ENCODE measurements at places on chromosomes 6 and 20.

GRCh38 chr6:1485678-1486077, 96.3 kb downstream of the FOXF2 start:
- no peak for DNase-seq

DNA sequence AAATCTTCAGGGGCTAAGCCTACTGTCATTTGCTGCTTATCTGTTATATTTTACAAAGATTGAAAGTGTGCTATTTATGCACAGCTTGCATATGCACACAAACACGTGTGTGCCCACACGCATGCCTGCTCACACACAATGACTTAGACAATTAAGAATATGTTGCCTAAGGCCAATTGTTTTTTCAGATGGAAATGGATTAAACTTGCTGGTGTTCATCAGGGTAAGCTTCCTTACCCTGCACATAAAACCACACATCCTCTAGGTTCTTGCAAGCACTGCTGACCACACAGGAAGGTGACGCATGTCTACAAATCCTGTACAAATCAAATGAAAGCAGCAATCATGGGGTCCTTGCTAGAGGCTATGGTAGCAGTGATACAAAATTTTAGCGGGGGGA, 58.4 kb downstream of the GJA10 start:
- no peak for DNase-seq

DNA sequence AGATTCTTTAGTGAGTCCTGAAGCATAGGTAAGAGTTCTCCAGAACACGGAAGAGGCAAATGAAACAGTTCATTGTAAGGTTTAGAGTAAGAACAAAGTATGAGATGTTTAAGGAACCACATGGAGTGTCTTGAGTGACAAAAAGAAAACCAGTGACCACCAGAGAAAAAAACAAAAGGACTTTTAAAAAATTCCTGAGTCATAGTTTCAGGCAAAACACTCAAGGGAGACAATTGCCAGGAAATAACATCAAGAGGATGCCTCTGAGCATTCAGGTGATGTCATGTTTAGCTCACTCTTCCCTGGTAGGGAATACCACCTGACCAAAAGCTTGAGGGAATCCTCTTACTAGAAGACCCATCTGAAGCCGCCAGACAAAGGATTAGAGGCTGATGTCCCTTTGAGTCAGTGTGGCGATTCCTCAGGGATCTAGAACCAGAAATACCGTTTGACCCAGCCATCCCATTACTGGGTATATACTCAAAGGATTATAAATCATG, 110.3 kb downstream of the COL19A1 start:
- DNase-seq = no peak

GRCh38 chr6:71499667-71500066, 211.1 kb downstream of the OGFRL1 start:
- no peak for DNase-seq

GRCh38 chr6:142906945-142907470, 38.0 kb downstream of the HIVEP2 start:
- DNase-seq = no peak

DNA sequence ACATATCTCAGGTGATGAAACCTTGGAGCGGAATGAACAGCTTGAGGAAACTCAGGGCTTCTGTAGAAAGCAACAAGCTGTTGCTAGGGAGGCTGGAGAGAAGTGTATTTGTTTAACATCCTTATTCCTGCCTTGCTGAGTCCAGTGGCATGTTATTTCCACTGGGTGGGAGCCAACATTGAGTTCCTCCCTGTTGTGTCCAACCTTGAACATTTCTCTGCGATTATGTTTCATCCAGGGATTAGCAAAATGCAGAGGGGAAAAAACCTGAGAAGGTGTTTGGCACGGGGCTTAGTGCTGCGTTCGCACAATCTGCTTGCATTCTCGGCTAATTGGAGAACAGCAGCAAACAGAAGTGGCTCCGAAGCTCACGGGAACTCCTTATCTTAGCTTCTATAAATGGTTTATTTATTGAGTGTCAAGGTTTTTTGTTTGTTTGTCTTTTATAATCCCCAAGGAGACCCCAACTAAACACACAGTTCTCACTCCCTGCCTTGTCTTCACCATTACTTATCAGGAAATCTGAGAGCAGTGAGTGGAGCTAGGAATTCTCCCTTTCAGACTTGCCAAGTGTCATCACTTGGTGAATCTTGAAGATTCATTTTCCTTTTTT, 412.8 kb downstream of the CDC5L start:
- no peak for DNase-seq

GRCh38 chr20:25090492-25091429, 8.8 kb upstream of the VSX1 start:
- DNase-seq = no peak

DNA sequence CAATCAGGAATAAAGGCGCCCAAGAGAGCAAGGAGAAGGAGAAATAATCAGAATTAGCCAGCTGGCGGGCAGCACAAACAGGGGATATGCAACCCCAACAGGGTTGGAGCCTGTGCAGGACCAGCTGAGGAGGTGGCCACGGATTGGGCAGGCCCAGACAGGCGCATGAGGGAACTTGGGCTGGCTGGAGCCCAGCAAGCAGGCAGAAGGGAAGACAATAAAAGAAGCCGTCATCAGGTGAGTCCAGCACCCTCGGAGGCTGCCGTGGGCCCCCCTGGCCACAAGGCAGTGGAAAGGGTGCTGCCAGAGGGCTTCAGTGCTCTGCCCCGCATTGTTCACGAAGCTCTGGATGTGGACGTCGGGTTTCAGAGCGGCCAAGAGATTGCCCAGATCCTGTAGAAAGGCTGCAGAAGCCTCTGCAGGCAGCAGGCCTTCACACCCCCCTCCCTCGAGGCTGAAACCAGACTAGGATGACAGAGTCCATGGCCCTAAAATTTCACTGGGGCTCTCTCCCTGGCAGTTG, 28.4 kb upstream of the MAFB start:
- DNase-seq = no peak

DNA sequence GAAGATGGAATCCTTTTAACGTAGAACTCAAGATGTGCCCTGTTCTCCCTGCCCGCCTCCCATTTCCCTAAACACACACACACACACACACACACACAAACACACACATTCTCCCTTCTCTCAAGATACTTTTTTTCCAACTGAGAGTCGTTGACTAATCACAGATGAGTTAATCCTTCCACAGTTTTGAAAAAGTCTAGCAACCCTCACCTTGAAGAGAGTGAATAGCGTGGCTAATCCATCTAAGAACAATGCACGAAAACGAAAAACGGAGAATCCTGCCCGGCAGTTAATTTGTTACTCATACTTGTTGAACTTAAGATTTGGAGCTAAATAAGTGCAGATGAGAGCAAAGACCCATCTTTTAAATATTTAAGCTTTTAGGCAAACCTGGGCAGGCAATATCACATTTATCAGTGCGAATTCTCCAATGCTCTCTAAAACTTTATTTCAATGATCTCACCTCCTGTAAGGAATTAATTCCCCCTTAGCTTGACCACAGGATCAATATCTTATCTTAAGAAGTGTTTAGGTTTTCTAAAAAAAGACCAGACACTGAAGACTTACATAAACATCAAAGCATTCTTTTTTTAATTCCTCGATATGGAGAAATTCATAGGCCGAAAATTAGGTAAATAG, 1.1 kb downstream of the AGPAT4 start:
- DNase-seq = no peak

GRCh38 chr20:57921676-57922075, 211.9 kb upstream of the PMEPA1 start:
- no peak for DNase-seq

DNA sequence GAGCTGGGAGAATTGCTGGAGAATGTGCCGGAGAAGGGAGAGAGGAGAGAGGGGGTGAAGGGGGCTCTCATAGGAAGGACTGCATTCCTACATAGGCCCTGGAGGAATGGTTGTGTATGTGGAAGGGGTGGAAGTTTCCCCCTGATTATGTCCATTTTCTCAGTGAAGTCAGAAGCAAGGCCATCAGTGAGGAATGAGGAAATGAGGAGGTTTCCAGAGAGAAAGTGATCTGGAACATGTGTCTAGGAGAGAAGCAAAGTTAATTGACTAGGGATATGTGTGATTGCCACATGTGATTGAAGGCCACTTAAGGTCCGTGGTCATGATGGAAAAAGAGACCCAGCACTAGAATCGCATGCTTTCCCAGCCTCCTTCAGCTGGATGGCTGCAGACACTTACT, 42.3 kb downstream of the TBPL1 start:
- no peak for DNase-seq

GRCh38 chr20:11780765-11781369, 136.8 kb upstream of the BTBD3 start:
- DNase-seq = no peak

DNA sequence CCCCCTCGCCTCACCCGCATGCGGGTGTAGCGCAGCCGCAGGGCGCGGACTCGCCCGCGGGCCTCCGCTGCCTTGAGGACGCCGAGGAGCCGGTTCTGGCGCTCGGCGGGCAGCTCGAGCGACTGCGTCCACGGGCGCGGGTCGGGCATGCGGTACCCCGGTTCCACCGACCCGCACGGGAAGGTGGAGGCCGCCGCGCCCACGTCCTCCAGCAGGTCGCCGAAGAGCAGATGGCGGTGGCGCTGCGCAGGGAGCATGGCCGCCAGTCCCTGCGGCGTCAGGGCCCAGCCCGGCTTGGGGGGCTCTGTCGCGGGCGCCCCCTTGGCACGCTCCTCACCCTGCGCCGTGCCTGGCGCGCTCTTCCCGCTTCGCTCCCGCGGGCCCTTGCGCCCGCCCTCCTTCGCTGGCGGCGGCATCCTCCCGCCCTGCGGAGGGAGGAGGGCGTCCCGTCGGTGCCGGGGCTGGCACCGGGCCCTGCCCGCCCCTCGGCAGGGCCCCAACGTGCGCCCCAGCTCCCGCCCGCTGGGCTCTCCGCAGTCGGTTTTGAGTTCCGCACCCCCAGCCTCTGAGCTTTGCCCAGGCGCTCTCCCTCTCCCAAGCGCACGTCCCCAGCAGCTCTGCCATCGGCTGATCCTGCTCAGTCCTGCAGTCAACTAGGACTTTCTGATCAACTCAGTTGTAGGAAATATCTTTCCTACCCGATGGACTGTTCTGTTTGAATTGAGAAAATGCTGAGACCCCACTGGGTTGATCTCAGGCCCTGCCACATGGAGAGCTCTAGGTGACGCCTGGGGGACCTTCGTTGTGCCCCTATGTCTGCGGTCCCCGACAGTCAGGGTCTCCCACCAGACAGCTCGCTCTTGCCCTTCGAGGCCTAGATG, at the start of gene LKAAEAR1:
LKAAEAR1 (minus strand) TSS at position 595 of the 881 bp plus-strand sequence; CDS start at position 416, 179 bp downstream.
- no peak for DNase-seq

DNA sequence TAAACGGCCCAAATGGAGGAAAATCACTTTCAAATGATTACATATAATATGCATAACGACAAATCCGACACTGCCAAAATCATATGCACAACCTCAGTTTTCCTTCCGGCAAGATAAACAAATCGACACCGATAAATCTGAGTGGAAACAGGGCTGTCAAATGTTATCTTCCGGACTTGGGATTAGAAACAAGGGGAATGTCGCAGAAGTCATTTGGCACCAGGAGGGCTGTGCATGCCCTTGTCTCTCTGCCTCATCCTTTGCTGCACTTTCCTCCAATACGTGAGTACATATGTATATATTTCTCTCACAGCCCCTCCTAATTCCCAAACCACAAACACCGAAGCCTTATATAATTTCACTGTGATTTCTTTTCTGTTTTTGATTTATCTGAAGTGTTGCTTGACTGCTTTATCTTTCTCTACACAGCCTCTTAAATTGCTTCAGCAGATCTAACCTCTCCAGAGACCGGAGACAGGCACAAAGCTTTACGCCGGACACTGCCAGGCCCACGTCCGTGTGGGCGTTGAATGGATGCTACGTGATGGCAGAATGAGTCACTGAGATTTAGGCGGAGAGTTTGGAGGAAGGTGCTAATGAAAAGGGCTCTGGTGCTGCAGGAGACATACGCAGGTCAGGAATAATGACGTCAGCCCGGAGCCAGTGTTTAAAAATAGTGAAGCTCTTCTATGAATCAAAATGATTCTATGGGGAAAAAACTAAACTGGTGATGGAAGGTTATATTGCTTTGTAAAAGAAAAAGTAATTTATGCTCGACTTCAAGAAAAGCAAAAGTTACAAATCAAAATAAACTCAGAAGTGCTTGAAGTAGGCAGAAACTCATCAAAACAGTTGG, 21.0 kb upstream of the PRELID3B start:
- no peak for DNase-seq

Measured in esophagus squamous epithelium (tissue), 5 donors.